ENCODE measurements at places on chromosomes 11 and 22.

- DNase-seq: no peak
Observed at GRCh38 chr11:120704256-120704750, 192.8 kb downstream of the GRIK4 start.

DNA sequence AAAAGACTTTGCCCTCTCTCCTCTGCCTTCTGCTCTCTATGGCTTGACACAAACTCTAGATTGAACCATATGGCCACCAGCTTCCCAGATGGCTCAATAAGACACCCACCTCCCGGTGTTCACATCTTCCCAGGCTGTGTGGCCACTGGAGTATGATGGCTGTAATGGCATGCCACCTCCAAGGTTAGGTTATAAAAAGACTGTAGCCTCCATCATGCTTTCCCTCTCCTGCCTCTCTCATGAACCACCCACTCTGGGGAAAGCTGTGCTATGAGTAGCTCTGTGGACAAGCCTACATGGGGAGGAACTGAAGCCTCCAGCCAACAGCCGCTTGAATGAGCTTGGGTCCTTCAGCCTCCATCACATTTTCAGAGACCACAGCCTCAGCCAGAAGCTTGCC lies 479.2 kb downstream of the MIAT start:
- DNase-seq: no peak

DNA sequence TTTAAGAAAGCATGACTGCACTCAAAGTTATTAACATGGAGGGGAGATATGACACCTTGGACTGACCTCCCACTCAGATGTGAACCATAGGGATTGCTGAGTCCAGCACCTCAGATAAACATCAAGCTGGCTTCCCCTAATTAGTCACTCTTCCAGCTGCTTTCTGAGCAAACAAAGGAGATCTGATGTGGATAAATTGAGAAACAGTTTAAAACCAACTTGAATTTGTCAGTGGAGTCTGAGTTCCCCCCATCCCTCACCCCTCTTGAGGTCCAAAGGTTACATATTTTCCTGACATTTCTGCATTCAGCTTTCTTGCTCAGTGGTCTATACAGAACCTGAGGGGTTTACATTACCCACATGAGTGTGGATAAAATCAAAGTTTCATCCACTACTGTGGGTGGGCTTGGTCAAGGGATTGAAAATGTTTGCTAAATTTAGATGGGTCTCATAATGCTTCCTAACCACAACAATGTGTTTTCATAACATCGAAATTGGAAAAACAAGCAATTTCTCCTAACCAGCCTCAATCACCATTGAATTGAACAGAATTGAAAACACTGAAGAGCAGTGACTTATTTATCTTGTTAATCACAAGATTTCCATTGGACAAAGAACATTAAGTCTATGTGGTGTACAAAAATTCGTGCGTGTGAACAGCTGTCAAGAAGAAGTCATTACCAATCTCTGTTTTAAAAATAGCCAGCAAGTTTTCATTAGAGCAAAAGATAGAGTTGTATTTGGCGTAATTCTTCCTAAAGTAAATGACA lies 292.3 kb downstream of the METTL15 start:
- DNase-seq: no peak

DNA sequence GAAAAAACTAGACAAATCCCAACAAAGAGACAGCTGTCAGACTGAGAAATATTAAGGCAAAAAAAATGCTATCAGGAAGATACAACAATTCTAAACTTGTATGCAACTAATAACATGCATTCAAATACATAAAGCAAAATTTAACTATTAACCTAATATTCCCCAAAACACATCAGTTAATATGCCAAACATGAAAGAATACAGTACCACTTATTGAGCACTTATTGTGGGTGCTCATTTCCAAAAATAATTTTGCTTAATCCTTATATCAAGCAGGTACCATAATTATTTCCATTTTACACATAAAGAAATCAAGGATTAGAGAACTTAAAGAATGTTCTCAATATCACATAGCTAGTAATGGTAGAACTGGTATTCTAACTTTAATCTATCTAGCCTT lies 67.7 kb upstream of the HMGXB4 start:
- no peak for DNase-seq
